Epithelial cell of prostate (primary cell): ENCODE measurements at places on chromosomes 5 and 9.
A peak's percentile ranks its signal among the peaks of the same experiment; 100 is the strongest.

DNA sequence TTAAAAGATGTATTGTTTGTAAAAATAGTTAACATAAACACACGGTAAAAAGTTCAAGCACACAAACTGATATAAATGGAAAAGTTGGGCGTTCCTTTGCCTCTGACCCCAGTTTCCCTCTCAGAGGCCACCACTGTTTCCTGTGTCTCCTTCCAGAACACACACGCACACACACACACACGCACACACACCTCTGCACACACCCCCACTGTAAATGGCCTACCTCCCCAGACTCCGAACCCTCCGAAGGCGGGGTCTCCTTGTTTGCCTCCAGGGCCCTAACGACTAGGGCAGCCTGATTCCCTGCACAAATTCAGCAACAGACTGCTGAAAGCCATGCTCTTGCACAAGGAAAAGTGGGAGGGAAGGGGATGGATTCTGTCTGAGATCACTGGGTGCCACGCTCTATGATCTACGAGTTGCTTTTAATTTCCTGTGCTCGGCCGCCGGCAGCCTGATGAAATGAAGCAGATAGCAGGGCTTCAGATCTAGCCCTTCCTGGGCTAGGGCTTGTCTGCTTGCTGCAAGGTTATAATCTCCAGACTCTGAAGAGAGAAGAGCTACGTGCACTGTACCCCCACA, 184.0 kb upstream of the IL12B start:
- no peak for DNase-seq

- DNase-seq, result no peak
Measured at GRCh38 chr5:79857714-79858409, 133.2 kb downstream of the MTX3 start.

- DNase-seq, result no peak
Measured at GRCh38 chr5:131384616-131385214, 120.9 kb downstream of the CDC42SE2 start.

- DNase-seq, result no peak
Measured at GRCh38 chr5:72071906-72072305, 35.4 kb upstream of the MAP1B start.

DNA sequence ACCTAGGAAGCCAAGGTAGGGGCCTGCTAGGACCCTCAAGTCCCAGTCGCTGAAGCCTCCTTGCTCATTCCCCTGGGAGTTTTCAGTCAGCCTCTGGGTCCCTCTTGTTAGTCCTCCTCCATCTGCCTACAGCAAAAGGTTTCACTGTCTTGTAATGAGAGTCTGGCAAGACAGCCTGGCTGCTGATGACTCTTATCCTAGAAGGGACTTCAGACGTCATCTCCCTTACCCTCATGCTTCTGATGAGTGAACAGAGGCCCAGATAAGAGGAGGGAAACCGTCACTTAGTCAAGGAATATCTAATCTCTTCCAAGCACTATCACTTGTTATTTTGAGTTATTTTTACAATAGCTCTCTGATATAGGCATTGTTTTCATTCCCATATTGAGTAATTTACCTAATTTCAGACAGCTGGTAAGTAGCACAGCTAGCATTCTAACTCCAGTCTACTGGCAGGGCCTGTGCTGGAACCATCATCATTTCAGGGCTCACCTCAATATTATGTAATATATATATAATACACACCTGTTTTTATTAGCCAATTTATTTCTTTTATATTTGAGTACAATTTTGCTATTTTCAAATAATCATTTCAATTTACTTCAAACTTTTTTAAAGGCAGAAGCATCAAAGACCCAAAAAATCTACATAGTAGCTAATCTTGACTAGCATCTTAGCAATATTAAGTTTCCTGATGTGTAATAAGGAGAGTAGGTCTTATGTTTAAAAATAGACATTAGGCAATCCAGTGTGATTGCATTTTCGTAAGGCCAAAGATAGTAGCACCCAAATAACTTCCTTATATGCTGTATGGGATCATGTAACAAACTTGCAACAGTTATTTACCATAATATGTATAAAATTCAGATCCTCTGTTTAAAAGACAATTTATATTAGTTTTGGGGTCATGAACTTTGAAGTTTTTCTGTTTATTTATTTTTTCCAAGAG, 7.9 kb downstream of the CMYA5 start:
- no peak for DNase-seq

GRCh38 chr5:50711280-50711679, 44.8 kb downstream of the PARP8 start:
- DNase-seq, result no peak

DNA sequence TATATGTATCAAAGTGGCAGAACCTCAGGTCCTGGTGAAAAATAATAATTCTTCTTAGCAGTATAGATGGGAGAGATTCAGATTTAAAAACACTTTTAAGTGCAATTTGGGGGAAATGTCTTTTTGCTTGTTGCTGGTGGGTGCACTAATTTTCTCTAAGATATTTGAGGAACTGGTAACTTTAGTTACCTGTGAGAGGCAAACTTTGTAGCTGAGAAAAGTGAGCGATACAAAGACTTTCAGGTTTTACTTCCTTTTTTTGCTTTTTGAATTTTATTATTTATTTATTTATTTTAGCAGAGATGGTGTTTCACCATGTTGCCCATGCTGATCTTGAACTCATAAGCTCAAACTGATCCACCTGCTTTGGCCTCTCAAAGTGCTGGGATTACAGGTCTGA, 303.1 kb upstream of the PTGER4 start:
- DNase-seq, result no peak

DNA sequence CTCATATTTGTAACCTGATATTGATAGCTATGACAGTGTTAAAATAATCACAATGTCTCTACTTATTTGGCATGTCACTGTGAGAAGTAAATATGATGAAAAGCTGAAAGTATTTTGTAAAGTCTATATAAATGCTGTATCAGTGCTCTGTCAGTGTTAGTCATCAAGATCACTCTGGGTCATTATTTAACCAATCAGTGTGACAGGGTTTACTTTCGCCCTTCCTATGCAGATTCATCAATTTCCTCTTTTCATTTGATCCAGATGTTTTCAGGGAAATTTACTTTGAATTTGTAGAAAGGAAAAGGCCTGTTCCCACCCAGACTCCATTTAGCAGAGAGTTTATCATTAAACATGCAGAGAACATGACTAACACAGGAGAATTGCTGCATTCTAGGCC, 9.9 kb upstream of the PCSK5 start:
- DNase-seq, result no peak

- no peak for DNase-seq
Measured at GRCh38 chr9:116815835-116816234, 128.7 kb downstream of the TRIM32 start.

- no peak for DNase-seq
Measured at GRCh38 chr9:9970514-9970913, 642.3 kb downstream of the PTPRD start.

DNA sequence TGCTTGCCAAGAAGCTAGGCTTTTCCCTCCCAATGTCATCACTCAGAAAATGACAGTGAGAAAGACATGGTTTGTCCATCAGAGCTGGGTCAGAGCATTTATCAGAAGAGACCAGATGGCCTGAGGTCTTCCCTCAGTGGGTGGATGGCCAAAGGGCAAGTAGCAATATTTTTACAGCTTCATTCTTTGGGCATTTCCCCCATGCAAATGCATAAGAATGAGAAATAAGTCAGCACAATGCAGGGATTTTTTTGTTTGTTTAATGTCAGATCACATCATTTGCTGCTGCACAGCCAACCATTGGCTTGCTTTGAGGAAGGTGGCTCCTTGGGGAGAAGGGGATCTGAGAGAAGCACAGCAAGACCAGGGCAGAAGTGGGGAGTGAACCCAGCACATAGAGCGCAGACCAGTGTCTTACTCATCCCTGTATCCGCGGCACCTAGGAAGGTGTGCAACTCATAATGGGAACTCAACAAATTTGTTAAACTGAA, 209.6 kb downstream of the SEMA6A start:
- no peak for DNase-seq

- DNase-seq, result no peak
Measured at GRCh38 chr9:123926941-123927340, 3.0 kb downstream of the DENND1A start.

DNA sequence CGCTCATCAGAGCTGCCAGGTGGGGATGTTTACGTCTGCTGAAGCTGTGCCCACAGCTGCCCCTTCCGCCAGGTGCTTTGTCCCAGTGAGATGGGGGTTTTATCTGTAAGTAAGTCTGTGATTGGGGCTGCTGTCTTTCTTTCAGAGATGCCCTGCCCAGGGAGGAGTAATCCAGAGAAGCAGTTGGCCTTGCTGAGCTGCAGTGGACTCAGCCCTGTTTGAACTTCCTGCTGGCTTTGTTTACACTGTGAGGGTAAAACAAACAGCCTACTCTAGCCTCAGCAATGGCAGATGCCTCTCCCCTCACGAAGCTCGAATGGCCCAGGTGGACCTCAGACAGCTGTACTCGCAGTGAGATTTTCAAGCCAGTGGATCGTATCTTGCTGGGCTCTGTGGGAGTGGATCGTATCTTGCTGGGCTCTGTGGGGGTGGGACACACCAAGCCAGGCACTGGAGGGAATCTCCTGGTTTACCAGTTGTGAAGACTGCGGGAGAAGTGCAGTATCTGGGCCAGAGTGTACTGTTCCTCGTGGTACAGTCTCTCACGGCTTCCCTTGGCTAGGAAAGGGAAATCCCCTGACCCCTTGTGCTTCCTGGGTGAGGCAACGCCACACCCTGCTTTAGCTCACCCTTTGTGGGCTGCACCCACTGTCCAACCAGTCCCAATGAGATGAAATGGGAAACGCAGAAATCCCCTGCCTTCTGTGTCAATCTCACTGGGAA, 530.1 kb upstream of the DMAC1 start:
- no peak for DNase-seq

DNA sequence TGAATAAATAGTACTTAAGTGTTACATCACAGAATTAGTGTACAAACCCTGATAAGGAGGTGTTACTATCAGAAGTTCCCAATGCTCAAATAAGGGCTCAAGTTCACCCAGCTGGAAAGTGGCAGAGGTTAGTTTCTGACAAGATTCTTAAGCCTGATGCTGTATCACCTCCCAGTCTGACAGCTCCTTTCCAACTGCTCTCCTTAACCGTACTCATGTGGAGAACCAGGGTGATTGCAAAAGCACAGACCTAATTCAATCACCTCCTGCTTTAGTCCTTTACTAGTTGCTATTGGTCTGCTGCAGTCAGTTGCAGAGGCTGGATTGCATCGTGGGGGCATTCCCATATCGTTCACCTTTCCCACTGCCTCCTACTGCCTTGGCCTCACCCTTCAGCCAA, 100.4 kb upstream of the ZNF618 start:
- DNase-seq, result no peak

DNA sequence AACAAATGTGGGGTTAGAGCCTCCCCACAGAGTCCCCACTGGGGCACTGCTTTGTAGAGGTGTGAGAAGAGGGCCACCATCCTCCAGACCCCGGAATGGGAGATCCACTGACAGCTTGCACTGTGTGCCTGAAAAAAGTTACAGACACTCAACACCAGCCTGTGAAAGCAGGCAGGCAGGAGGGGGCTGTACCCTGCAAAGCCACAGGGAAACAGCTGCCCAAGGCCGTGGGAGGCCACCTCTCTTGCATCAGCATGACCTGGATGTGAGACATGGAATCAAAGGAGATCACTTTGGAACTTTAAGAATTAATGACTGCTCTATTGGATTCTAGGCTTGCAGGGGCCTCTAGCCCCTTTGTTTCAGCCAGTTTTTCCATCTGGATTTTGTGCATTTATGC, 782.3 kb downstream of the BRINP1 start:
- no peak for DNase-seq

GRCh38 chr5:109309326-109310063, 100.3 kb downstream of the PJA2 start:
- DNase-seq, result no peak

DNA sequence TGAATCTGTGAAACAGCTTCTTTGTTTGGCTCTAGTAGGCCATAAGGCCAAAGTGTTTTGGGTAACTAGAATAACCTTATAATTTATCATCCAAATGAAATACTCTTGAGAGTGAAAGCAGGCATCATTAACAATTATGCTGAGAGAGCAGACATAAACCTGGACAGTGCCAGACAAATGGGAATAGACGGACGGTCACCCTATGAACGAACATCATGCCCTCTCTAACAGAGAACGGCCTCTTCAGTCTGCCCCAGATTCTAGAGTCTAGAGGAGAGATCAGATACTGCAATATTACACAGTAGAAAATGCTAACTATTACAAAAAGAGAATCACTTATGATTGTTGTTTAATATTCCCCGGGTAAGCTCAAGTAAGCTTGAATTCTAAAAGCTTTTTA, 68.5 kb downstream of the APBA1 start:
- DNase-seq, result no peak

DNA sequence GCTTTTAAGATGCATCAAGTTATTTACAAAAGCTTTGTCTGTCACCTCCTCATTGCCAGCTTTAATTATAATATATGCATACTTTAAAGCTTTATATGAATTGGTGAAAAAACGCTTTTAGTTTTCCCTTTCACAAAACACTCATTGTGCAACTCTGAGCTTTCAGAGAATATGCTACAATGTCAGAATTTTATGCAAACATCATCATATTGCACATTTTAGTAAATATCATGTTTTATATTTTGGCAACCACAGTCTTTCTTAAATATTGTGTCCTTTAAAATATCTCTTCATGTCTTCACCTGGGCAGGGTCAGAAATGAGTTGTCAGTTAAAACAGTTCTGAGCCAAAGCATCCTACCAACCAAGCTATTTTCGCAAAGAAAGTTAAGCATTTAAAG, 601.1 kb upstream of the RORB start:
- DNase-seq, result no peak

GRCh38 chr9:127004946-127005769, 90.6 kb downstream of the RALGPS1 start:
- DNase-seq, result peak; percentile 40
